ENCODE measurements at places on chromosomes 7 and 10. TPM values are rescaled to one million over a fixed set of nuclear protein-coding genes. Genes with fewer than 3 reads are reported as not detected.
A peak's percentile ranks its signal among the peaks of the same experiment; 100 is the strongest.

SLC13A1 gene
- not detected for total RNA-seq

ABI1 gene
- total RNA-seq: 29.2 TPM

PHKG1 gene
- total RNA-seq: 21.4 TPM

ACHE gene
- 0.49 TPM for total RNA-seq

SPDYE8 gene
- not detected for total RNA-seq

PCDH15 gene
- 0.19 TPM for total RNA-seq

FAM204A gene
- 58.9 TPM for total RNA-seq

DNA sequence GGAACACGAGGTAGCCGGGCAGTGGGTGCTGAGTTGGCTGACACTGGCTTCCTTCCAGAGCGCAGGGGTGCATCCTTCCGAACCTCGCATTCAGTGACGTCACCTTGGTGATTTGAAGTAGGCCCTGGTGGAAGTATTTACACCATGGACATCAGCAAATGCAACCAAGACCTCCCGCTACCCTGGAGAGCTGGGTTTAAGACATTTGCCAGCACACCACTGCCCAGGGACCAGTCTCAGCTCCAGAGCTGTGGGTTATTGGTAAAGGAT lies 106.4 kb upstream of the GPR26 start:
- no peak for DNase-seq

GRCh38 chr7:13077466-13077865 lies 390.0 kb downstream of the ARL4A start:
- DNase-seq: no peak

- DNase-seq: peak; percentile 81
Measured at GRCh38 chr10:5666008-5666840, at the start of gene ASB13. Gene ASB13 (minus strand): TSS chr10:5666595. CDS start chr10:5666551, 44 bp downstream.

GRCh38 chr10:103106539-103106938 lies 86.5 kb downstream of the NT5C2 start:
- DNase-seq: no peak

- no peak for DNase-seq
Measured at GRCh38 chr7:157954901-157955300, 618.1 kb downstream of the DNAJB6 start.

- DNase-seq: no peak
Measured at GRCh38 chr7:105600720-105601550, 19.6 kb upstream of the EFCAB10 start.

GRCh38 chr7:116630932-116631671 lies 40.9 kb upstream of the MET start:
- DNase-seq: peak; percentile 43

GRCh38 chr10:93199191-93199751 lies 125.6 kb downstream of the CYP26A1 start:
- peak; percentile 68 for DNase-seq

GRCh38 chr10:33321516-33321915 lies 13.0 kb downstream of the NRP1 start:
- no peak for DNase-seq

- no peak for DNase-seq
Measured at GRCh38 chr7:108027239-108027638, 24.3 kb upstream of the LAMB1 start.

DNA sequence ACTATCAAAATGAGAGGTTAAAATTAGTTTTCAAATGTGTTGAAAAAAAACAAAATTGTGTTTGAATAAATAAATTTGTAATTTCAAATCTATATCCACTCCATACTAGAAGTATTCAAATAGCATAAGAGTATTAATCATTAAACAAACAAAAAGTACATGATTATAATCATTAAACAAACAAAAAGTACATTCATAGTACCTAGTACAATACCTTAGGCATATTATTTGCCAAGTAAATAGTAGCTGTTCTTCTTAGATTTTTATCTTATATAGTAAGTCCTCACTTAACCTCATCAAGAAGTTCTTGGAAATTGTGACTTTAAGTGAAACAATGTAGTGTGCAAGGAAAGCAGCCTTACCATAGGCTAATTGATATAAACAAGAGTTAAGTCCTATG lies 349.3 kb upstream of the VWC2 start:
- DNase-seq: no peak

GRCh38 chr10:102668326-102669107 lies 24.2 kb downstream of the TRIM8 start:
- no peak for DNase-seq

GRCh38 chr7:25007668-25008067 lies 27.7 kb upstream of the OSBPL3 start:
- no peak for DNase-seq

- no peak for DNase-seq
Measured at GRCh38 chr10:72218325-72218724, 2.2 kb upstream of the ASCC1 start.

DNA sequence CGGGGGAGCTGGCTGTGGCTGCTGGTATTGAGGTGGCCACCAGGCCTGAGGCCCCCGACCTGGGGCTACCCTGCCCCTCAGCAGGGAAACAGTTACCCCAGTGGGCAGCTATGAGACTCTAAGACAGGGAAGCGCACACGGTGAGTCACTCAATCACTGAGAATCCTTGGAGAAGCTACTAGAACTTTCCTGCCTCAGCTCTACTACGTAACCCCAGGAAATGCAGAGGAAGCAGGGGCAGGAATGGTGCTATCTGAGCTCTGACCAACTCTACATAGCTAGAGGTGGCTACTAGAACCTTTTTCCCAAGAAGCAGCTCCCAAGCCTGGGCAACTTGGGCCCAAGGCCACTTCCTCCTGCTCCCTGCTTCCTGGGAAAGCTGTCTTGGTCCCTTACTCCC lies 11.8 kb downstream of the DNAJB12 start:
- no peak for DNase-seq

GRCh38 chr7:42552227-42552626 lies 315.2 kb upstream of the GLI3 start:
- no peak for DNase-seq

DNA sequence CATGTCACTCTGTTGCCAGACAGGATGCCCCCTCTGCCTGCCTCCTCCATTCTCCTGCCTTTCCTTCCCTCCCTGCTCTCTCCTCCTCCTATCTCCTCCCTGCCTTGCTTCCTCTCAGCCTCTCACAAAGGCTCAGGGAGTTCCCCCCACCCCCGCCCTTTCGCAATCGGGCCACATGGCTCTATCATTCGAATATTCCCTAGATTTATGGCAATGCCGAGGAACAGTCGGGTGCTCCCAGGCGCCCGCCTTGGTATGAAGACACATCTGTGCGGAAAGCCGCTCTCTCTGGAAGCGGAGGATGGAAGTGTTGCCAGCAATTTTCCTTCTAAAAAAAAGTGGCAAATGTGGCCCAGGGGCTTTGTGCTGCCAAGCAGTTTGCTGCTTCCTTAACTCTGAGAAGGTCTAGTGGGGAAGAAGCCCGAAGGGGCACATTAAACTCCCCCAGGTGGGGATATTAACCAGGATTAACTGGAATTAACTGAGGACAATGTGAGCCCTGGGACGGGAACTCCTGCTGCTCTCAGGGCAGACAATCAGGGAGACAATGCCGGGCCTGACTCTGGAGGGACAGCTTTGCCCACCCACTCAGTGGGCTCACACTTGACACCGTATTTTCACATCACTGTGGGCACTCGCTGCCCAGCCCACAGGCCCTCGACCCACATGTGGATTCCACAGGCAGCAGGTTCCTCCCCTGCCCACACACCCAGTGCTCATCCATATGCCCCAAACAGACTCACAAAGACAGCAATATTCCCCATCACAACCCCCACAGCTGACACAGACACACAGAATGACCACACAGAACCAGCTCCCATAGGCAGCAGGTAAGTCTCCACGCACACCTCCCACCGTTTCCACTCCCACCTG lies 88.4 kb upstream of the SMNDC1 start:
- no peak for DNase-seq

GRCh38 chr10:110268442-110268841 lies 36.3 kb downstream of the SMNDC1 start:
- peak; percentile 42 for DNase-seq

DNA sequence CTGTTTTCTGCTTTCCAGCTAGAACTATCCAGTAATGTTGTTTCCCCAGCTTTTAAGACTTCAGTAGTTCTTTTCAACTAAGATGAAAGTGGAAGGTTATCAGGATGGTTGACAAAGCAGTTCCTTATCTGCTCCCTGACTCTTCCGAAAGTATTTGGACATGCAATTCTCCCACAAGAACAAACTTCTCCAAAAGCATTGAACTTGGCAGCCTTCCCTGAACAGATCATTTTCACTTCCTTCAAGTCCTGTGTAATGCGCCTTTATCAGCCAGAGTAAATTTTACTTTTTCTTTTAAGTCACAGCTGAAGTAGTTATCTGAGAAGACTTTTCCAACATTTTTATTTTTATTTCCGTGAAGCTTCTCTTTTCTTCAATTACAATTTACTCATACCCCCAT lies 39.7 kb downstream of the CDC14C start:
- no peak for DNase-seq

DNA sequence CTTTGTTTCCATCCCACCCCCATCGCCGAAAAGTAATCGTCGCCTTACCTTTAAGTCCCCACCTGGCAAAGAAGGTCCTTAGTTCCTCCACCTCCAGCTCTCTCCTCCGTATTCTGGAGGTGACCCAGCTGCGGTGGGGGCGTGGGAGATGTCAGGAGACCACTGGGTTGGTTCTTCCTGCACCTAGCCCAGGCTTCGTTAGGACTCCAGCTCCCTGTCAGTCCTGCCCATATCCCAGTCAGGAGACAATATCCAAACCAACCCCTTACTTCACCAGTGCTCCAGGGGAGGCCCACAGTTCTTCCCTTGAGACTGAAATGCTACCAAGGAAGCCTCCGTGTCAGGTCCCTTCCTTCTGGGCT lies 693 bp downstream of the ADIRF start:
- DNase-seq: peak; percentile 19

- no peak for DNase-seq
Measured at GRCh38 chr7:26928703-26929347, 64.4 kb upstream of the SKAP2 start.

DNA sequence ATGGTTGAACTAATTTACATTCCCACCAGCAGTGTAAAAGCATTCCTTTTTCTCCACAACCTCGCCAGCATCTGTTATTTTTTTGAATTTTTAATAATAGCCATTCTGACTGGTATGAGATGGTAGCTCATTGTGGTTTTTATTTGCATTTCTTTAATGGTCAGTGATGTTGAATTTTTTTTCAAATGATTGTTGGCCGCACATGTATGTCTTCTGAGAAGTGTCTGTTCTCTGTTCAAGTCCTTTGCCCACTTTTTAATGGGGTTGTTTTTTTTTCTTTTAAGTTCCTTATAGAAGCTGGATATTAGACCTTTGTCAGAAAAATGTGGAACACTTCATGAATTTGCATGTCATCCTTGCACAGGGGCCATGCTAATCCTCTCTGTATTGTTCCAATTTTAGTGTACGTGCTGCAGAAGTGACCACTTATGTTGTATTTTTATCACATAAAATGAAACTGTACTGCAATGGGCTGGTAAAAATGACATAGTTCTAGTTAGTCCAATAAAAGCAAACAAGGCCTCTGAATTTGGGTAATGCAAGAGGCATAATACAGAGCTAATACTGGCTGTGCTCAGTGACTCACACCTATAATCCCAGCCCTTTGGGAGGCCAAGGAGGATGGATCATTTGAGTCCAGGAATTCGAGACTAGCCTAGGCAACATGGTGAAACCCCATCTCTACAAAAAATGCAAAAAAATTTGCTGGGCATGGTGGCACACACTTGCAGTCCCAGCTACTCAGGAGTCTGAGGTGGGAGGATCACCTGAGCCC lies 70.3 kb downstream of the ABI1 start:
- DNase-seq: no peak

GRCh38 chr10:7069706-7070105 lies 341.1 kb downstream of the SFMBT2 start:
- DNase-seq: no peak

GRCh38 chr10:85548034-85548433 lies 818.6 kb downstream of the GRID1 start:
- DNase-seq: peak; percentile 14

DNA sequence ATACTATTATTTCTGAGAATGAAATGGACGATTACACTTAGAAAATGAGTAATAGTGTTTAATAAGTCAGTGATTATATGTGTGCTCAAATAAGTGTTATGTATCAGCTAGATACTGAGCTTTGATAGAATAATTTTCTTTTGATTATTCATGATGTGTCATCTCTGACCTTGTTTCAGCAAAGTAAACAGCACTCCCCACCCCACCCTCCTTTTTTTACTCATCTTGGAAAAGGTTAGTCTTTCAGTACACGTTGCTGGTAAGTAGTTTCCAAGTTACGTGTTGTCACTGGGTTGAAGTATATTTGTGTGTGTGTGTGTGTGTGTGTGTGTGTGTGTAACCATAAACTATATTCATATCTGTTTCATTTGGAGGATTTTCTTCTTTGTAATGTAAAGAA lies 84.1 kb downstream of the GNAI1 start:
- no peak for DNase-seq

- DNase-seq: peak; percentile 1
Measured at GRCh38 chr10:79044036-79044632, 24.6 kb upstream of the ZMIZ1 start.

GRCh38 chr7:155992974-155993373 lies 180.7 kb upstream of the SHH start:
- no peak for DNase-seq

- no peak for DNase-seq
Measured at GRCh38 chr10:61975391-61975932, 74.0 kb downstream of the ARID5B start.

DNA sequence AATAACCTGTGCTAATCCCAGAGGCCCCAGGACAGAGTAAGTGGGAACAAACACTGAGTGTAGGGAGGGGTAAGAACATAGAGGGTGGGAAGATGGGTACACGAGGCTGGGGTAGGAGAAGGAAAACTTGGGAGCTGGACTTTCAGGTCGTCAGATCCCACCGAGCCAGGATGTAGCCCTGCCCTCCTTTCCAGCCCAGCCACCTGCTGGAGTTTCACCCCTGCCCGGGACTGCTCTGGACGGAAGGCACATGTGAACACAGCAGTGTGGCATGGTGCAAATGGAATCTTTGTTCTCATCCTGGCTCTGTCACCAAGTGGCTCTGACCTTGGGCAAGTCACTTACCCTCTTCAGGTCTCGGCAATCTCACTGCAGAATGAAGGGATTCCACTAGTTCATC lies 52.8 kb downstream of the PODXL start:
- DNase-seq: no peak

GRCh38 chr7:1564603-1565022 lies 5.2 kb downstream of the PSMG3 start:
- DNase-seq: no peak

DNA sequence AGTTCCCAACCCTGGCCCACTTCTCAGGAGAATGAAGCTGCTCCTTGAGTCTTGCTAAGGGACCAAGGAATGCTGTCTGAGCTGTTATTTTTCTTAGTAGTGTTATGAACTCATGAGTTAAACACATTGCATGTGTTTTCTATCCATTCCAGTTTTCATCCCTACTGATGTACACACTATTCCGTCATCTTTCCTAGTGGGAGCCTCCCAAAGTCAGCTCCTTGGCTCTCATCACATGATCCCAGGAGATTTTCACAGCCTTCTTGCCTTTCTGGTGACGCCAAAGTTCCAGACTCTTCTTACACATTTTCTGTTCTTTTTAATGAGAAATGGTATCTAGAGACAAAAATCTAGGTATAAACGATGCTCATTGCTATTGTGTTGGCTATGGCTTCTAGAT lies 8.4 kb upstream of the C10orf71 start:
- DNase-seq: no peak

- no peak for DNase-seq
Measured at GRCh38 chr7:107338080-107338479, 131.8 kb upstream of the GPR22 start.
